ENCODE measurements at places on chromosomes 5 and 9.

GRCh38 chr5:80745490-80745889, 90.7 kb upstream of the DHFR start:
- DNase-seq, result no peak

DNA sequence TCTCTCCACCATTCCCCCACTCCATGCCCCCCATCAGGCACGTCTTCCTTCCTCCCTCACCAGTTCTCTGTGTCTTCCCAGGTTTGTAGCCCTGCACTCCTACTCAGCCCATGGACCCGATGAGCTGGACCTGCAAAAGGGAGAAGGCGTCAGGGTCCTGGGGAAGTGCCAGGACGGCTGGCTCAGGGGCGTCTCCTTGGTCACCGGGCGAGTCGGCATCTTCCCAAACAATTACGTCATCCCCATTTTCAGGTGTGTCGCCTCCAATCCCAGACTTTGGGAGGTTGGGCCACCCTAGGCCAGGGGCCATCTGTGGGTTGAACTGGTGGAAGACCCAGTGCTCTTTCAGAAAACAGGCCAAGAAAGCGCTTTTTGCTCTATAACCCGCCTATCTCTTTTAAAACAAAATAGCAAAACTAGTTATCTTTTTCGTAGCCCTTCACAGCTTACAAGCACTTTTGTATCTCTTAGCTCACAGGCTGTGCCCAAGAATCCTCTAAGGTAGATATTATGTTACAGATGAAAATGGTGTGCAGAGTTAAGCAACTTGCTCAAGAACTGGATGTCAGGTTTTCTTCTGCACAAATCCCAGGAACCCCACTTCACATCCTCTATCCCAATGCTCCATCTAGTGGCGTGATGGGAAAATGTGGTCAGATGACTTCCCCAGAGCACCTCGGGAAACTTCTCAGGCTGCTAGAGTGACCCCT, 56.2 kb downstream of the PLAC8L1 start:
- peak; percentile 78 for DNase-seq

- DNase-seq, result no peak
Measured at GRCh38 chr5:174312270-174312617, 266.7 kb downstream of the NSG2 start.

- no peak for DNase-seq
Measured at GRCh38 chr5:154078272-154078671, 39.5 kb downstream of the MFAP3 start.

- peak; percentile 59 for DNase-seq
Measured at GRCh38 chr9:35000535-35001284, 11.2 kb downstream of the DNAJB5 start.

GRCh38 chr5:165231821-165232508, 1726.5 kb downstream of the MAT2B start:
- DNase-seq, result no peak

- DNase-seq, result no peak
Measured at GRCh38 chr9:93244510-93245436, 60.8 kb downstream of the WNK2 start.

- DNase-seq, result no peak
Measured at GRCh38 chr5:173383711-173384110, 55.5 kb upstream of the STC2 start.

DNA sequence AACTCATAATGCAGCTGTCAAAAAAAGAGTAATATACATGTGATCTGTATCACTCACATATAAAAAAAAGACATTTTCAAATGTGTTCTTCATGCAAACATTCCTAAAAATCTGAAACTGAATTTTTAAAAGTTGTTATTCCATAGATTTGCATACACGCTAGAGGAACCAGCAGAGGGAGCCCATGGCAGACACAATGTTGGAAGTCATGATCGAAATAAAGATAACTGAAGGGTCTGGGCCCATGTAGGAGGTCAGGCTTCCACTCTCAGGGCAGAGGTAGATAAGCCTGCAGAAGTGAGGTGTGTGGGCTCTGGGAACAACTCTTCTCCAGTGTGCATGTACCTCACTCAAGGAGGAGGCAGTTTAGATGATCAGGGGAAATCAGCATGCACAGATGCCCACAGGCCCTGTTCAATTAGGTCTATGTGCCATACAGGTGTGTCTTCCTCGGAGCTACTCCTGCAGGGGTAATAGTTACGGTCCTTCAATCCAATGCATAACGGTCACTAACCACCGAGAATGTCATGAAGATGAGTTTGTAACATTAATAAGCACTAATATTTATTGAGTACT, 208.6 kb downstream of the EPB41L4A start:
- peak; percentile 79 for DNase-seq

DNA sequence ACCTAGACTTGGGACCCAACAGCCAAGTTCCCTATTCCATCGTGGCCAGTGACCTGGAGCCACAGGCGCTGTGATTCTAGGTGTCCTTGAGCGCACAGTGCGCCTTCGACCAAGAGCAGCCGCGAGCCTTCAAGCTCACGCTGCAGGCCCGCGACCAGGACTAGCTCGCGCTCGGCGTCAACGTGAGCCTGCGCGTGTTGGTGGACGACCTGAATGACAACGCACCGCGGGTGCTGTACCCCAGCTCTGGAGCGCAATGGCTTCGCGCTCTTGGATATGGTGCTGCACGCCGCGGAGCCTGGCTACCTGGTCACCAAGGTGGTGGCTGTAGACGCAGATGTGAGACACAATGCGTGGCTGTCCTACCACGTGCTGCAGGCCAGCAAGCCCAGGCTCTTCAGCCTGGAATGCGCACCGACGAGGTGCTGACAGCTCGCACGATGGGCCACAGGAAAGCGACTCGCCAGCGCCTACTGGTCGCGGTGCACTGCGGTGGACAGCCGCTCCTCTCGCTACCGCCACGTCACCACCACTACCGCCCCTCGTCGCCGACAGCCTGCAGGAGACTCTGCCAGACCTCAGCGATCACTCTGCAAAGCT, 11.4 kb downstream of the PCDHGA12 start:
- no peak for DNase-seq

- no peak for DNase-seq
Measured at GRCh38 chr9:7325995-7326394, 473.6 kb downstream of the DMAC1 start.

- DNase-seq, result no peak
Measured at GRCh38 chr9:130020618-130021017, 22.4 kb downstream of the FNBP1 start.

DNA sequence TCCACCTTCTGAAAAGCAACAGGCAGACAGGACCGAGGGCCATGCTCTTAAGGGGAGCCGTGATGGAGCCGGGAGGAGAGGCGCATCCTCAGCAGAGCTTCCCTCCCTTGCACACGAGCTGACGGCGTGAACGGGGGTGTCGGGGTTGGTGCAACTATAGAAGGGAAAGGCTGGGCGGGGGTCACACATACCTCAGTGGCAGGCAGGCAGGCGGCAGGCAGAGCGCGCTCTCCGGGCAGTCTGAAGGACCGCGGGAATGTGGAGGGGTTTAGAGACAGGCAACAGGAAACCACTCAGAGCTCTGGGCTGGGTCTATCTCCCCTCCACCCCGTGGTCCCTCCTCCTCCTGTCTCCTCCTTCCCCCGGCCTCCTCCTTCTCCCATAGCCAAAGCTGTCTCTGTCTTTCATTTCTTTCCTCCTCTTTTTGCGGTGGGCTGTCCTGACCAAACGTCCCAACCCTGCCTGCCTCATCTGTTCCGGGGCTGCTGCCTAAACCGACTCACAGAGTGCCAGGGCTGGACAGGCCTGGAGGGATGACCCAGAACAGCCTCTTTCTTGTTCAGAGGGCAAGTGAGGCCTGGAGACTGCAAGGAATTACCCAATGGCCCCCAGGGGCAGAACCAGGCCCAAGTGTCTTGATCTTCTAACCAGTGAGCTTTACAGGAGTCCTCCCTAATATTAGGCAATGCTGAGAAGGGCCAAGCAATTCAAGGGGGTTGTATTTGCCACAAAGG, at the start of gene SPARC:
SPARC (minus strand) TSS at position 242 of the 734 bp plus-strand sequence. CDS start 10,727 bp downstream, outside the sequence.
- DNase-seq, result peak; percentile 97

DNA sequence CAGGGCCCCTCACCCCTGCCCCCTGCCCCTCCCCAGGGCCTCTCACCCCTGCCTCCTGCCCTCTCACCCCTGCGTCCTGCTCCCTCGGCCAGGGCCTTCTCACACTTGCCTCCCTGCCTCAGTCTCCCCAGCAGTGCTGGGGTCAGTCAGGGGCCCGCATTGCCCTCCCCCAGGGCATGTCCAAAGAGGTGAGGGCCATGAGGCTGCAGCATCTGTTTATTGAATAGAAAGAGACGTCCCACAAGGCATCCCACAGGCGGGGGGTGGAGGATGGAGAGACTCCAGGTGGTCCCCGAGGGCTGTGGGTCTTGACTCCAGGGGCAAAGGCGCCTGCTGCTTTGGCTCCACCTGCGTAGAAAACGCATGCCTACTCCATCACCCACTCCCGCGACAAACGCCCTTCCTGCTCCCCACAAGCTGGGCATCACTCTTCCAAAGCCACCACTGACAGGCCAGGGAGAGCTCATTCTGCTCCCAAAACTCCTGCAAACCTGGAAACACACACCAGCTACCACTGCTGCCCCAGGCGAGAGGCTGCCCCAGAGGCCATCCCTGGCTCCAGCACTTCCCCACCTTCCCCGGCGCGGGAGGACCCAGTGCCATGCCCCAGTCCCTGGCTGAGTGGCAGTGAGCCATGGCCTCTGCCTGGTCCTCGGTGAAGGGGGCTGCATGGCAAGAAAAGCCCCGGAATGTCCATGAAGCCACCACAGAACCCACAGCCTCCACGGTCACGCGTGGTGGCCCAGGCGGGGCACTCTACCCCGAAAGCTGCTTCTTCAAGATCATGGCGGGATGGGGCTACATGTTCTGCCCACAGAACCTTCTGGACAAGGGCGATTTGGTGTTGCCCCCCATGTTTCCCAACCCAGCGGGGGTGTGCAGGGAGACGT, 1.6 kb upstream of the LCN8 start:
- no peak for DNase-seq

DNA sequence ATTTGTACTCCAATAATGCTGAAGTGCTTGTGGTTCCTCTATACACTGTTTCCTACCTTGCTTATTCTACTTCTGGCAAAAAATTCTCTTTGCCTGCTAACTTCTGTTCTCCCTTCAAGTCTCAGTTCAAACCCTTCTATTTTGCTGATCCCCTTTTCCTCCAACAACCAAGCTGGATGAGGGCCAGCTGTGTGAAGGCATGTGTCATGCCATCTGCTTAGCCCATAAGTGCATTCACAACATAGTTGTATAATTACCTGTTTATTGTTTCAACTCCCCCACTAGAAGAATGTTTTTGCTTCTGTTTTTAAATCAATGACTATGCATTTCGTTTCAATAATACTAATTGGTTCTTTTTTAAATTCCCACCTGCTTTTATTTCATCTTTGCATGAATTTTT, 1951.4 kb upstream of the WWC1 start:
- no peak for DNase-seq

DNA sequence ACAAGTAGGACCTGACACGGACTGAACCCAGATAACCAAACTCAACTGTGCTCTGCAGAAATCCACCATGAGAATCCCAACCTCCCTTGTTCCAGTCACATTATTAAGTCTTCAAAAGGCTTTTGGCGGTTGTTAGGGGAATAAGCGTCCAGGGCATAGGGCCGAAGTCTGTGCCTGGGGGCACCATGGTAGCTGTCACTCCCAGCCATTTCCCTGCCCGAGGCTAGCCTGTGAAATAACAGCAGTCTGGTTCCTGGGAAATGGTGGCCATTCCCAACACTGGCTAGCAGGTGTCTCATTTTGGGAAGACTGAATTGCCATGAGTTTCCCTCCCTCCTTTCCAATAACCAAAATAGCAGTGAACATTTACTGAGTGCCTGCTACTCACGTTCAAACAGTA, 122.2 kb downstream of the CRB2 start:
- DNase-seq, result no peak
